ENCODE measurements at places on chromosomes 4 and X.

GRCh38 chr4:30757357-30757756 lies 37.2 kb downstream of the PCDH7 start:
- peak; percentile 1 for DNase-seq

DNA sequence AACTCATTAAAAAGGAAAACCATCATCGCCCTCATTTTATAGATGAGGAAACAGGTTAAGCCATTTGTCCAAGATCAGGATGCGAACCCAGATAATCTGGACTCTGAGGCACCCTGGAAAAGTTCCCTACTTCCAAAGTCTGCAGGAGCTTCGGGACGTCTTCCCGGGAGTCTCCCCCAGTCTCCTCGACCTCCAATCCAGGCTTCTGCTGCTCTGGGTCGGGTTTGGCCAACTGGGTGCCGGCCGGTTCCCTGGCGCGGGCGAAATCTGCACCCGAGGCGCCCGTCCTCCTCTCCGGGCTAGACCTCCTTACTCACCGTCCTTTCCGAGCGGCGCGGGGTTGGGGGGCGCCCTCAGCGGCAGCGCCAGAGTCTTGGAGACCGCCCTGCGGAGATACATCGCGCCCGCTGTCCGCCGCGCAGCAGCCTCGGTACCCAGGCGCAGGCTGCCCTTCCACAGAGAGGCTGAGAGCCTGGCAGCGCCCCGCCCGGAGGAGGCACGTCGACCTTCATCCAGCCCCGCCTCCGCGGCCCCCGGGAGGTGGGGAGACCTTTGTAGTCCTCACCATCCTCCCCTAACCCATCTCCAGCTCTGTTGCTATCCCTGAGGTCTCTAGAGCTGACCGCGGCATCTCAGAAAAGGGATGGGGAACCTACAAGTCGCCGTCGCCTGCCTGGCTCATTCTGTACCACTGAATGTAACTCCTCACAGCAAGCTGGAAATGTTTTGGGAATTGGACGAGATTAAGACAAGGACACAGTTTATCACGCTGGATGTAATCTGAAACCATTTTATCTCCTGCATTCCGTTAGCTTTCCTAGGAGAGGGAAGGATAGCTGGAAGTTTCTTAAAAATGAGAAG lies at the start of gene MGARP:
Gene MGARP, minus strand, starts transcription at position 466 of the 861 bp plus-strand sequence. Its CDS starts 67 bp downstream, at position 399.
- peak; percentile 0 for DNase-seq

DNA sequence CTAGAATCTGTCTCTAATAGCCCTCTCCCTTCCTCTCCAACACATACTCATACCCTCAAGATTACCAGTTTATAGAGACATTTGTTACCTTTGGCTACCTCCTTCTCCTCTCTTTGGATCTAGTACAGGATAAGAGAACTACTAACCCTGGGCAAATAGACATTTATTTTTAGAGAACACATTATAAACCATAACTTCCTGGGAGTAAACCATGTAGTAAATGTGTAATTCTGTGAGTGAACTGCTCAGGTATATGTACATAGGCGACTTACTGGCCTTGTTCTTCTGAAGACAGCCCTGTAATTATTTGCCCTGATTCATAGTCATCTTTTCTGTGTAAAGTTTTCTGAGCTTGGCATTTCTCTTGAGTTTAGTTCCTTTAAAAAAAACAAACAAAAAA lies 94.2 kb downstream of the KDM6A start:
- no peak for DNase-seq

DNA sequence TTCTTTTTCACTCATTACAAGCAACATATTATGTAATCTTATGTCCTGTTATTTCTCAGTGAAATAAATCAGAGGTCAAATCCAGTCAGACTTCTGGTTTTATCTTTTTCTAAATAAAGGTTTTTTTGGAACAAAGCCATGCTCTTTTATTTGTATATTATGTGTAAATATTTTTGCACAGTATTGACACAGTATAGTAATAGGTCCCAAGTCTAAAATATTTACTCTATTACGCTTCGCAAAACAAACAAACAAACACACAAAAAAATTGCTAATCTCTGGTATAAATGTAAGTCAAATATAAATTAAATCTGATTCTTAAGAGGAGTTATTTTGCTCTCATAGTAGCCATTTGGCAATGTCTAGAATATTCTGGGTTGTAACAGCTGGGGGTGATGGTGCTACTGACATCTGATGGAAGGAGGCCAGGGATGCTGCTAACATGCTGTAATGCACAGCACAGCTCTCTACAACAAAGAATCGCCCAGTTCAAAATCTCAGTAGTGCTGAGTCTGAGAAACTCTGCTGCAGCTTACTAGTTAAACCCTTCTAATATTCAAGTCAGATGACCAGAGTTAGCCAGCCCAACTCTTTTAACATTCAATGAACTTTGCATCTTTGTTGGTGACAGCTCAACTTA lies 602.1 kb downstream of the RAB28 start:
- DNase-seq: no peak

- no peak for DNase-seq
These were observed 378.8 kb downstream of the BCOR start for GRCh38 chrX:39718981-39719380.

DNA sequence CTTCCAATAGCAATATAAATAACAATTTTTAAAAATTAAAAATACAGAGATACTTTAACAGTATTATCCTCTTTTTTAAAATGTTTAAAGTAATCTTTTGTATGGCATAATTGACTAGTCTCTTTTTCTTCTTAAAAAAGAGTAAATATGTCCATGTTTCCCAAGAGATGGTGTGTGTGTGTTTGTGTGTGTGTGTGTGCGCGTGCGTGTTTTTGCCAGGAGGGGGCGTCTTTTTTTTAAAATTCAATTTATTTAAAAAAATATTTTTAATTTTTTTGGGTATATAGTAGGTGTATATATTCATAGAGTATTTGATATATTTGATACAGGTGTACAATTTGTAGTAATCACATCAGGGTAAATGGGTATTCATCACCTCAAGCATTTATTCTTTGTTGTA lies 1073.7 kb downstream of the PCDH7 start:
- DNase-seq: no peak

DNA sequence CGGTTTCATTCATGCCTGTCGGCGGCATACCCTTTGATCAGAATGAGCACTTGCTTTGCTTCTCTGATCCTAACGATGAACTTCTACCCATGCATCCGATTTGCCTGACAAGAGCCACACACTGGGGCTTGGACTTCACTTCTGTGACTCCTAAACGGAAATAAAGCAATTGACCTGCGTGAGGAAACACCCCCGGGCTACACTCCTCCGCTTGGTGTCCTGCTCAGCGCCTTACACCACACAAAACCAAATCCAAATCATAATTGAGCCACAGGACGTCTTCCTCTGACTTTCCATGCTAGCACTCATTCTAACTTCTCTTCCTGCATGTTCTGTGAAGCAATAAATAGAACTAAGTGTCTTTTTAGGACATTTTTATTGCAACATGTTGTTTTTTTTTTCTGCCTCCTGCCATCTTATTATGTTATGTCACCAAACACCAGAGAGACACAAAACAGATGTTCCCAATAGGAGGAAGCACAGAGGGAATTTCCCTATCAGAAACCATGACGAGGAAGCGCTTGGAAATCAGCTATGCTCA lies 110.8 kb upstream of the FAM9B start:
- peak; percentile 76 for DNase-seq

- no peak for DNase-seq
These were observed 132.6 kb upstream of the FAM9B start for GRCh38 chrX:9166584-9166944.

- no peak for DNase-seq
These were observed 29.9 kb downstream of the DKK2 start for GRCh38 chr4:107006218-107006617.

DNA sequence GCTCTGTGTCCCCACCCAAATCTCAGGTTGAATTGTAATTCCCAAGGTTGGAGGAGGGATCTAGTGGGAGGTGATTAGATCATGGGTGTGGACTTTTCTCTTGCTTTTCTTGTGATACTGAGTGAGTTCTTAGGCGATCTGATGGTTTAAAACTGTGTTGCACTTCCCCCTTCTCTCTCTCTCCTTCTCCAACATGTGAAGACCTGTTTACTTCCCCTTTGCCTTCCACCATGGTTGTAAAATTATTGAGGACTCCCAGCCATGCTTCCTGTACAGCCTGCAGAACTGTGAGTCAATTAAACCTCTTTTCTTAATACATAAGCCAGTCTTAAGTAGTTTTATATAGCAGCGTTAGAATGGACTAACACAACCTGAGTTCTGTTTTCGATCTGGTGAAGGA lies 738.2 kb downstream of the ARAP2 start:
- DNase-seq: no peak

- DNase-seq: peak; percentile 39
These were observed 40.1 kb downstream of the TET2 start for GRCh38 chr4:105186701-105187161.

DNA sequence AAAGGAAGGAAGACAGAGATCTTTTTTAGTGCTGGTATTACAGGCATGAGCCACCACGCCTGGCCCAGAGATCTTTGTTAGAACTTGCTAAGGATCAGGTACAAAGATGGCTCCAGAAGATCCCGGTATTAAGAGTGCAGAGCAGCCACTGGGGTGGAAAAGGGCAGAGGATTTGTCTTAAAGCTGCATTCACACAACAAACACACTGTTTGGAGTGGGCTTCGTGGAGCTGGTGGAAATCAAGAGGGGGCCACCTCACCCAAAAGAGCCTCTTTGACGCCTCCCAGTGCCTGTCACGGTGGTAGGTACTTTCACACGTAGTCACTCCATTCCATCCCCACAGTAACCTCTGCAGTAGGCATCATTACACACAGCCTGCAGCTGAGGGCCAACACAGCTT lies 13.3 kb downstream of the HELT start:
- DNase-seq: no peak

DNA sequence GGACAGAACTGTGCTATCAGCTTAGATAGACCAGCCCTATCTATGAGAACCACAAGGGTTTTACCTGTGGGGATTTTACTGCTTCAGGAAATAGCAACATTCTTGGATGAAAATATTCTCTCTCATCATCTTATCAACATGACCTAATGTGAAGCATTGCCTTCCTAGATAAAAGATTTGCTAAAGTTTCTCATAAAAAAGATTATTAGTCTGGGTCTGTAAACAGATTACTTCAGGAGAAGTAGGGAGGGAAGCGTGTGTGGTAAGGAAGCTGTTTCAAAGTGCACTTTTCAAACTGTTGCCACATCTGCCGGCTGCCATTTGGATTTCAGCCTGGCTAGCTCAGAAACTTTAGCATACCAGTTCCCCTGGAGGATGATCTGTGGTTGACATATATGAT lies at the start of gene NOX1:
Gene NOX1, minus strand, starts transcription at position 35 of the 400 bp plus-strand sequence. CDS start 220 bp downstream, outside the sequence.
- DNase-seq: no peak

- DNase-seq: peak; percentile 82
These were observed 1.4 kb downstream of the PDS5A start for GRCh38 chr4:39976141-39976944.

DNA sequence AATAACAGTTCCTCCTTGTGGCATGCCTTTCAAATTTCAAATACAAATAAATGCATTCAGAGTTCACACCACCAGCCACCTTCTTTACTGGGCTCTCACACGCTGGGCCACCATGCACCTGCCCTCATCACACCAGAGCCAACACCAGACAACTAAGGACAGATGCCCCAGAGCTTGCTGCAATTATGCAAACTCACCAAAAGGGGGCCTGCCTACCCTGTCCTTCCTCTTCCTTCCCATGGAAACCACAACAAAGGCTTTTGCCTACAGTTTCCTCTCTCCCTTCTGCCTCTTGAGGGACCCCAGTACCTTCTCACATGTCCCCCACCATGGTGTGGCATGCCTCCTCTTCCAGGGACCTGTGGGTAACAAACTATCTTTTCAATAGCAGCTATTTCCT lies 1333.9 kb upstream of the TENM3 start:
- no peak for DNase-seq

DNA sequence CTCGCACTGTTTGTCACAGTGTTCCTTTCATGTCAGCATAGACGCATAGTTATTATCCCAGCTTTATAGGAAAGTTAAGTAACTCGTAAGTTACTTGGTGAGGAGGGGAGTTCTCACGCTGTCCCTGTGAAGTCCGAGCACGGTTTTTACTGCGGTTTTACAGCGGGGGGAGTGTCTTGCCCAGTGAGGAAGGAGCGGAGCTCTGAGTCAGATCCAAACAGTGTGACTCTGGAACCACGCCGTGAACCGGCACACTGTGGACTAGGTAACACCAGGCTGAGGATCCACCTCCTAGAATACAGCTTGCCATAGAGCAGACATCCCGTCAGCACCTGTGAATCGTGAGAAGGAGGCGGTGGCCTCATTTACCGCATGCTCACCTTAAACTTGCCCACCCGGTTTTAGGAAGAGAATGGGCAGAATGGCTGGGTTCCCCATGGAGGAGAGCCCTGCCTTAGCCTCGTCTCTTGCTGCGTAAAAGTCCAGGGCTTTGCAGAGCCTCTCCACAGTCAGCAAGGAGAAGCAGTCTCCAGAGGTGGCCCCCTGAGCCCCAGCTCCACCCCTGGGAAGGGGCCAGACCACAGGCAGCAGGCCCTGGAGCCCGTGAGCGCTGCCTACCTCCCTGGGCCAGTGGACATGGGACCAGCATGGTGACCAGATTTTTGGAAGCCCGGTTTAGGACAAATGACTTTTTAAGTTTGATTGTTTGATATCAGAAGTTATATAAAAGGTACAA lies 40.2 kb upstream of the HGFAC start:
- DNase-seq: no peak

GRCh38 chrX:13470685-13470977 lies 98.8 kb upstream of the EGFL6 start:
- DNase-seq: no peak

GRCh38 chr4:107757283-107757682 lies 37.2 kb upstream of the PAPSS1 start:
- DNase-seq: peak; percentile 50

GRCh38 chrX:12947545-12948235 lies 27.2 kb upstream of the TMSB4X start:
- no peak for DNase-seq

DNA sequence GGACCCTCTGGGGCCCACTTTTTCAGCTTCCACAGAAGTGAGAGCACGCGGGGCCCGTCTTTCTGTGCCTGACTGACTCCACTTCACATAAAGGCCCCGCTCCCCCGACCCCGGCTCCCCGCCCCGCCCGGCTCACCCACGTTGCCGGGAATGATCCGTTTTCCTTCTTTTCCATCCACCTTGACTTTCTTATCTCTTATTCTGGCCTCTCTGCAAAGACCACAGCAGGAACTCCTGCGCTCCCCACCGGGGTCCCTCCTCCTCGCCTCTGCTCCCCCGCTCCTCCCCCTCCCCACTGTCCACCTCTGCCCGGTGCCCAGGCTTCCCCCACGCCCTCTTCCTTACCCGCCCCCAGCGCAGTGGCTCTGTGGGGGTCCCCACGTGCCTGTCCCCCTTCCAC lies 54.2 kb upstream of the CLDN24 start:
- DNase-seq: no peak

DNA sequence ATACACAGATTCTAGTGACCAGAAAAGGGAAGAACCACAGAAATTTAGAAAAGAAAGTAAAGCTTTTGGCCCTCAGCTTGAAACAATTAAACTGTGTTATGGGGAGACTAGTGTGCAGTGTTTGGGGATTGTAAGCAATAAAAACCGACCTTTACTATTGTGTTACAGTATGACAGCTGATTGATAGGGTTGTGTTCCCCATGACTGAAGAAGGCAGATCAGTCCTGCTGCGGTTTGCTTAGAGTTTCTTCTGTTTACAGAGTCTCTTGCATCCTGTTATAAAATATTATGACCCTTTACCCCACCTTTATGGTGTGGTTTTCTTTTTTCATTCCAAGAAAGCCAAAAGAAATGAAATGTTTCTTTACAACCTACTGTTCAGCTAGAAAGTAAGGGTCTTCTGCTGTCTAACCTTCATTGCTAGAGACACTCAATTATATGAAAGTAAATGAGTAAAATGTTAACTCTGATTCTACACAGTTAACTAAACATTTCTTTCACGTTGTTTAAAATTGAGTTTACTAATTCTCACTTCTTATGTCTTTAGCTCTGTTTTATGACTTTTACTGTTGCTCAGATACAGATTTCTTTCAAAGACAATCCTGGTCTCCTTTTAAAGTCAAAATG lies 18.1 kb downstream of the CHIC1 start:
- no peak for DNase-seq
